ENCODE measurements at places on chromosomes 5 and 9.

- peak; percentile 96 for DNase-seq
Measured at GRCh38 chr9:35646533-35647265, 4.0 kb downstream of the SIT1 start.

- DNase-seq, result no peak
Measured at GRCh38 chr5:6206501-6206900, 171.8 kb downstream of the MED10 start.

DNA sequence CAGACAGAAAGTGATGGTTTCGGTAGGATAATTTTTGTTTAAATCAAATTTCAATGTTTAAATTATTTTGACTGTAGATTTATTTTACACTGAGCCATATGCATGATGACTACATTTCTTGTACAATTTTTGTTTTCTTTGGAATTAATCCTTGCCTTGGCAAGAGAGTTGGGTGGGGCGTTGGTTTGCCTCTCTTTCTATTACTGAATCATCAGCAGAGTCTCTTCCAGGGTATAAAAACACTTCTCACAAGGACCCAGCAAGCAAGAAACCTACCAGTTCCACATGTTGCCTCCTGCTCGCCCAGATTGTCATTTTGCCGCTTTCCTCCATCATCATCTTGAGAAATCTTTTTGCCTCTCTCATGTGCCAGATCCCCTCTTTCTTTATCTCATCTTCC is 455.0 kb upstream of the DMAC1 start:
- DNase-seq, result no peak

- no peak for DNase-seq
Measured at GRCh38 chr5:95761771-95762651, 30.9 kb downstream of the RHOBTB3 start.

DNA sequence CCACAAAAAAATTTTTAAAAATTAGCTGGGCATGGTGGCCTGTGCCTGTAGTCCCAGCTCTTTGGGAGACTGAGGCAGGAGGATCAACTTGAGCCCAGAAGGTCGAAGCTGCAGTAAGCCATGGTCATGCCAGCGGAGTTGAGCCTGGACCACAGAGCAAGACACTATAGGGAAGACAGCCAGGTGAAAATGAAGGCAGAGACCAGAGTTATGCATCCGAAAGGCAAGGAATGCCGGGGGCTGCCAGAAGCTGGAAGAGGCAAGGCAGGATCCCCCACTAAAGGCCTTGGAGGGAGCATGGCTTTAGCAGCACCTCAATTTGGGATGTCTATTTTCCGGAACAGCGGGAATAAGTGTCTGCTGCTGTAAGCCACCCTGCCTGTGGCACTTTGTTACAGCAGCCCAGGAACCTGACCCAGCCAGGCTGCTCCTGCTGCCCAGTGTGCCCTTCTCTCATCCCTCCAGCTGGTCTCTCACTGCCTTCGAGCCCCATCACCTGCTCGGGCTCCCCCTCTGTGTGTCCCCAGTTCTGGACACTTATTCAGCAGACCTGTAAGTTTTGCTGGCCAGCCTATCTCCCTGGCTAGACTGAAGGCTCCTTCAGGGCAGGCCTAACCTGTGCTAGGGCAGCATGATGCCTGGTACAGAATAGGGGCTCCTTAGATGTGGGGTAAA is 16.8 kb upstream of the JADE2 start:
- no peak for DNase-seq

GRCh38 chr5:73482383-73483136 is 15.7 kb upstream of the BTF3 start:
- DNase-seq, result no peak

GRCh38 chr5:125277494-125278154 is 531.2 kb upstream of the ZNF608 start:
- DNase-seq, result no peak

DNA sequence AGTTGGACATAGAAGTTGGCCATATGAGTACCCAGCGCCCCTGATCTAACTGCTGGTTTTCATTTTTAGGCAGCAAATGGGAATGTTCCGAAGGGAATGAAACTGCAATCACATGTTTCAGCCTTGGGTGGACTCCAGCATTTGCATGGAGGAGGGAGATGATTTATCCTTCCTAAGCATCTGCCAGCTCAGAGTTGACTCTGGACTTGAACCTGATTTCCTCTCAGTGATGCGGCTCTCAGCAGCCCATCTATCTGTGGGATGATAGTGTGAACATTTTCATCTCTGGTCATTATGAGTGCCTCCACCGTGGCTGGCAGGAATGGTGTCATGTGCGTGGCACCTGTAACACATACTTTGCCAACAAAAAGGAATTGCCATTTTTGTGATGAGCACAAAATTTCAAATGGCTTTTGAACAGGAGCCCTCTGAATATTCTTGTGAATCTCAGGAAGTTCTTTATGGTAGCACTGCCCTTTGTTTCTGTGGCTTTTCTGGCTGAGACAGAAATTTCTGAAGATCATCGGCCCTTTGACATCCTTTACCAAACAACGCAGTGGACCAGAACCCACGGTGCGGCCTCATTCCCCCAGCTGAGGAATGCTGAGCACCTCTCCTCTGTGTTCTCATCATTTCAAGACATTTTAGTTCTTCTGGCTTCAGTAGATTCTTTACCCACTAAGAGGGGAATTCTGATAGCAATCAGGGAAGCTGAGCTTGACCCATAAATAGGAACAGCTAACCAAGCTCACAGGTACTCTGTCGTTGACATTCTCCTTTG is 28.5 kb downstream of the FUBP3 start:
- no peak for DNase-seq

DNA sequence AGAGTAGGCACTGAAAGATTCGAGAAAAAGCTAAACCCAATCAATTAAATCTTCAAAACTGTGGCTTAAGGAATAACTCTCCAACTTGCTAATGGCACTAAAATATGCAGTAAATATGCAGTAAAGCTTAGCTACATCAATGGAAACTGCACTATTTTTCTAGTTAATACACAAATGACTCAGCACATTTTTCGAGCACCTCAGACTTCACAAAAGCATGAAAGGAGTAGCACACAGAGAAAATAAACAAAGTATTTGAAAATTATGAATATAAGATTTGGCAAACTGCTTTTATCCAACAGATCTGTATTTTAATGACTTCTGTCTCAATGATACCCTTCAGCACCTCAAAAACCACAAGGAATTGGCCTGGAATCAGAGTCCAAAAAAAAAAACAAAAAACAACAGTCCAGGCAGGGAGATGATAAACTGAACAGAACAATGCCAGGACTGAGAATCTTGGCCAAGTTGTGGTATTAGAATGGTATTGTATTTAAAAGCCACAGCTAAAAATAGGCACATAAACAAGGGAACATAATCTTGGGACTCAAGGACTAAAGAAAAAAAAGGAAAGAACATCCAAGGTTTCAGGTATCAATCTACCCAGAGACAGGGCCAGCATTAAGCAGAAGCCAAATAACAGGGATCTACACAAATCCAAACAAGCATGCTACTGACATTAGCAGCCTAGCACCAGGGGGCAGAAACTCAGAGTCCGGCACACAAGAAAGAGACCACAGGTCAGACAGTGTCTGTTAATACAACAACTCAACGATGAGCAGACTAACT is 21.4 kb downstream of the TMEM245 start:
- peak; percentile 47 for DNase-seq

DNA sequence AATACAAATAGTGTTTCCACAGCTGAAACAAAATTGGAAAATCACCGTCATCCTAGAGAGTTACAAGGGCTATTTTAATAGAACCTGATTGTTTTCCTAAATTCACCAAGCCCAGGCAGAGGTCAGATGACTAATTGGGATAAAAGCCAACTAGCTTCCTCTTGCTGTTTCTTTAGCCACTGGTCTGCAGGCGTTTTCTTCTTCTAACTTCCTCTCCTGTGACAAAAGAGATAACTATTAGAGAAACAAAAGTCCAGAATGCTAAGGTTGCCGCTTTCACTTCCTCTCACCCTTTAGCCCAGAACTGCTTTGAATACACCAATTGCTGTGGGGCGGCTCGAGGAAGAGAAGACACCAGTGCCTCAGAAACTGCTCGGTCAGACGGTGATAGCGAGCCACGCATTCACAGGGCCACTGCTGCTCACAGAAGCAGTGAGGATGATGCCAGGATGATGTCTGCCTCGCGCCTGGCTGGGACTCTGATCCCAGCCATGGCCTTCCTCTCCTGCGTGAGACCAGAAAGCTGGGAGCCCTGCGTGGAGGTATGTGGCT is at the start of gene TLR4:
Gene TLR4 (plus strand): TSS at position 380 of the 552 bp plus-strand sequence. CDS start 70 bp downstream, at position 450.
- DNase-seq, result no peak

GRCh38 chr5:61755726-61756222 is 423.7 kb downstream of the ZSWIM6 start:
- no peak for DNase-seq

DNA sequence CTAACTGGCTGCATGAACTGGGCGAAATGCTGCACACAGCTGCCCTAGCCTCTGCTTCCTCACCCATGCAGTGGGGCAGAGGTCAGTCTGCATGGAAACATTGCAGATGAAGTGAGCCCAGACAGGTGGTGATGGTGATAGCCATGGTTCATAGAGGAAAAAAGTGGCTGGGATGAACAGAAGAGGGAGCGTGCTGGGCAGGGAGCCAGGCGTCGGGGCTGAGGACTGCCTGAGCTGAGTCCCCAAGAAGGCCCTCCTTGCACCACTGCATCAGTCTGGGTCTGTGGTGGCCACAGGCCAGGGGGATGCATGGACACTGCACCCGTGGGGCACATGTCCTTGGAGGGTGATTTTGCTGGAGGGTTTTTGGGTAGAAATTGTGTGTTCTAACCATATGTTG is 80.5 kb downstream of the AMBP start:
- no peak for DNase-seq

- DNase-seq, result no peak
Measured at GRCh38 chr9:131886826-131887225, 146.9 kb upstream of the RAPGEF1 start.

DNA sequence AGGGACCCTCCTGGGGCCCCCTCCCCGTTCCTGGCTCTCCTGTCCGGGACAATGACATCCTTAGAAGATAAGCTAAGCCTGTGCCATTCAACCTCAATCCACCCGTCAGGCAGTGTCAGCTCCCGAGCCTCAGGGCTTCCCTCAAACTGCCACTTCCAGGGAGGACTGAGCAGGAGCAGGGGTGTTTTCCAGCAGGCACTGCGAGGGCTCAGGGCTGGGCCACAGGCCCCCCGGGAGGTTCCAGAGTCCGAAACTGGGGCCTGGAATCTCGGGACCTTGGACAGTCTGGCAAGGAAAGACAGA is 26.2 kb downstream of the LHX3 start:
- no peak for DNase-seq

DNA sequence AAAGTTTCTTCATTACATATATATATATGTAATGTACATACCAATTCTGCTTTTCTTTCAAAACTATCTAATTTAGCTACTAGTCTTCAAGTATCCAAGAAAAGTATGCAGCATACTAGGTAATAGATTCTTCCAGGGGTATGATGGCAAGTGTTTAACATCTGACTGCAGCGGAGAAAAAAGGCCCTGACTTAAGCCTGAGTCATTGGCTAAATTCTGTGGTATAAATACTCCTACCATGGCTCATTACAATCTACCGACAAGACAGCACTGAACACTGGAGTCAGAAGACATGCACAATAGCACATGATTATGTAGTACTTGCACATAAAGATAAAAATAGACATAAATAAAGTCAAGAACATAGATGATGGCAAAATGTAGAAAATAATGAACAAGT is 439.9 kb downstream of the BRINP1 start:
- no peak for DNase-seq

DNA sequence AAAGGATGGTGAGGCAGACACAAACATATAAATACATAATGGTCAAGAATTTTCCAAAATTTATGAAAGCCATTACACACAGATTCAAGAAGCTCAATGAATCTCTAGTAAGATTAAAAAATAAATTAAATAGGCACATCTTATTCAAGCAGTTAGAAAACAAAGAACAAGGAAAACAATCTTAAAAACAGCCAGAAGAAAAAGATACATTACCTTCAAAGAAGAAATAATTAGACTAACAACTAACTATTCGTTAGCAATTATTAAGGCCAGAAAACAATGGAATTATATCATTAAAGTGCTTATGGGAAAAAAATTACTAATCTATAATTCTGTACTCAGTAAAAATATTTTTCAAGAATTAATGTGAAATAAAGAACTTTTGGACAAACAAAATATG is 593.1 kb downstream of the EBF1 start:
- no peak for DNase-seq

DNA sequence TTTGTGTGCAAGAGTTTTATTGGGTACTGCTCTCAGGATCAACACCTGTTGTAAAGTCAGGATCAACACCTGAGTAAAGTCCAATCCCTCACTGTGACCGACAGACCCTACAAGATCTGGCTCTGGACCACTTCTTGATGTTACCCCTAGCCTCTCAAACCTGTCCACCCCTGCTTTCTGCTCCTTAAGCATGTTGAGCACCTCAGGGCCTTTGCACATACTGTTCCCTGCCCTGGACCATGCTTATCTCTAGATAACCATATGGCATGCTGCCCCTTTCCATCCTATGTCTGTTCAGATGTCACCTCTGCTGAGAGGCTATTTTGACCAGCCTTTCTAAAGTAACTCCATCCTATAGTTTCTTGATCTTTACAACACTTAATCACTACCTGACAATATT is 269.6 kb downstream of the SMARCA2 start:
- no peak for DNase-seq

GRCh38 chr9:75962013-75962661 is 71.7 kb downstream of the PCSK5 start:
- DNase-seq, result peak; percentile 72

- no peak for DNase-seq
Measured at GRCh38 chr9:4574657-4575243, 84.5 kb downstream of the SLC1A1 start.

DNA sequence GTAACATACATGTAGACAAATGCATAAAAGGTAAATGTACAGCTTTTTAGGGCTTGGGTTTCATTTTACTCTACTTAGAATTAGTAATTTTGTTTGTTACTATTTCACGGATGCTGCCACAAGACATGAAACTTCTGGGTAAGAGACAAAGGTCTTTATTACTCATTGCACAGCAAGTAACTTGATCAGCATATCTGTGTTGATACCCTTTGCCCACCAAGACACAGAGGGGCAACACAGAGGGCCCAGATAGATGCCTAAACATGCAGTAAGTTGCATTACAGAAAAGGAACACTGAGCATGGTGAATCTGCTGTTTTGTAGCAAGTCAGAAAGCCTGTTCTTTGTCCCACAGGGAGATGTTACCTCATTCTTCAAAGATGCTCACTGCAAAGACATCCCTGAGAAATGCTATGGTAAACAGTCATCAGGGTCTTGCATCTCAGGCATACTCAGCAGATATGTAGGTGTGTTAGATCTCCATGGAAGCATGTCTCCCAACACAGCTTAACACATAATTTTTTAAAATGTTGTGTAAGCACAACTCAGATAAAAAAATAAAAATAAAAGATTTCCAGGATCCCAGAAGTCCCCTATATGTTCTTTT is 10.3 kb downstream of the ITGA2 start:
- no peak for DNase-seq

GRCh38 chr9:126615245-126615790 is 1.6 kb downstream of the LMX1B start:
- peak; percentile 75 for DNase-seq

GRCh38 chr9:105132606-105133005 is 111.8 kb upstream of the SLC44A1 start:
- DNase-seq, result no peak

- DNase-seq, result no peak
Measured at GRCh38 chr9:104900871-104901270, 27.1 kb downstream of the ABCA1 start.

- no peak for DNase-seq
Measured at GRCh38 chr5:180647941-180648500, 1.4 kb downstream of the FLT4 start.
